NCI-H460 (cell line): ENCODE measurements at places on chromosomes 2 and 18.

- no peak for DNase-seq
Observed at GRCh38 chr2:174529916-174530315, 43.1 kb upstream of the GPR155 start.

GRCh38 chr18:78247615-78248289, 731.9 kb upstream of the SALL3 start:
- DNase-seq, result no peak

- DNase-seq, result no peak
Observed at GRCh38 chr2:239268549-239268948, 132.3 kb downstream of the HDAC4 start.

GRCh38 chr2:239055756-239056493, 208.0 kb downstream of the TWIST2 start:
- DNase-seq, result no peak

- no peak for DNase-seq
Observed at GRCh38 chr2:65050931-65051330, 5.3 kb upstream of the CEP68 start.

GRCh38 chr18:74303936-74304335, 11.7 kb upstream of the C18orf63 start:
- DNase-seq, result no peak

DNA sequence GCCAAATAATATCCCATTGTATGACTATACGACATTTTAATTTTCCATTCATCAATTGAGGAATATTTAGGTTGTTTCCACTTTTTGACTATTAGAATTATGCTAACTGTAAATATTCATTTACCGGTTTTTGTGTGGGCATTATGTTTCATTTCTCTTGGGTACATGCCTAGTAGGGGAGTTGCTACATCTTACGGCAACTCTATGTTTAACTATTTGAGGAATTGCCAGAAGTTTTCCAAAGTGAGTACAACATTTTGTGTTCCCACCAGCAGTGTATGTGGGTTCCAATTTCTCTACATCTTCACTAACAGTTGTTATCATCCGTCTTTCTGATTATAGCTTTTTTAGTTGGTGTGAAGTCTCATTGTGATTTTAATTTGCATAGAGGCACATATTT, 1.6 kb upstream of the KDSR start:
- DNase-seq, result no peak

DNA sequence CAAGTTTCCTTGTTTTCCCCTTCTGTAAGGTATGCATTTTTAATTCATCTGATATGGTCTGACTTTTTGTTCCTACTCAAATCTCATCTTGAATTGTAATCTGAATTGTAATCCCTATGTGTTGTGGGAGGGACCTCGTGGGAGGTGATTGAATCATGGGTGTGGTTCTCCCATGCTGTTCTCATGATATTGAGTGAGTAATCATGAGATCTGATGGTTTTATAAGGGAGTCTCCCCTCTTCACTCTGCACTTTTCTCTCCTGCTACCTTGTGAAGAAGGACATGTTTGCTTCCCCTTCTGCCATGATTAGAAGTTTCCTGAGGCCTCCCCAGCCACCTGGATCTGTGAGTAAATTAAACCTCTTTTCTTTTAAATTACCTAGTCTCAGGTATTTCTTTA, 476.1 kb downstream of the LPIN1 start:
- DNase-seq, result no peak

GRCh38 chr2:101419096-101419663, 31.9 kb upstream of the CREG2 start:
- DNase-seq, result peak; percentile 50

DNA sequence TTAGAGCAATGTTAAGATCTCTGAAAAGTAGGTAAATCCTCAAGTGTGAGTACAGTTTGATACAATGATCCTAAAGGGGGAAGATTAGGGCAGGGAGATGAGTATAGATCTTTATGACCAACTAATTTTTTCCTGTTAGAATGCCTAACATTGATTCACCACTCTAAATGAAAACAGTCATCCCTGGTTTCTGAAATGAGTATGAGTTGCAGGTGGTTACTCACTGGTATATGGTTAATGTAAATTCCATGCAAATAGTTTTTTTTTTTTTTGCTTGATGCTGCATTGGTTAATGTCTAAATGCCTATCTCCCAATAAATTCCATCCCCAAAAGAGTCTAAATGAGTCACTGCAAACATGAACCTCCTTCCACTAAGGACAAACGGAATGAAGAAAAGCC, 55.0 kb upstream of the SERPINB2 start:
- DNase-seq, result no peak

DNA sequence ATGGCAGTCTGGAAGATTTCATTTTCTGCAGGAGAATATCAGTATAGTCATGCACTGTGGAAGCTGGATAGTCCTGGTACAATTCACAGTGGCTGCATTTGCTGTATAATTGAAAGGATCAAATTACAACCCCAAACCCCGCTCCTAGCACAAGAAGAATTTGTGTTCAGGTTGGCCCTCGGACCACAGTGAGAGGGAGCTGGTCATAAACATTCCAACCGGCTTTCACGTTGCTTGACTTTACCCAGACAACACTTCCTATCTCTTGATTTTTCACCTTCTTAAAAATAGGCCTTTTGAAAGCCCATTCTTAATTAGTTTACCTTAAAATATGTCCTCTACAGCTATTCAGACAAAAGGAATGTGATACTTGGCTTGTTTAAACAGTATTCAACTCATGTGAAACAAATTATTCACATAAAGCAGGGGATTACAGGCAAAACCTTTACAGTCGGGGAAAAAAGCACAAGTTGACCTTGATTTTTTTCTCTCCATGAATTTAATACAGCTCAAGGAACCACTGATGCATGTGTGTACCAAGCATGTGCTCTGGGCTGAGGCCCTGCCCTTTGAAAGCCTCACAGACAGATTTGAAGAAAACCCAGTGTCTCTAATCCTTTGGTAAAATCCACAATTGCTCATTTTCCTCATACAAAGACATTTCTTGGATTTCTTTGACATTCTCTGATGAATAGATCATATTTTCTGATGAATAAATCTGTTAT, 143.0 kb upstream of the SOX11 start:
- DNase-seq, result no peak

DNA sequence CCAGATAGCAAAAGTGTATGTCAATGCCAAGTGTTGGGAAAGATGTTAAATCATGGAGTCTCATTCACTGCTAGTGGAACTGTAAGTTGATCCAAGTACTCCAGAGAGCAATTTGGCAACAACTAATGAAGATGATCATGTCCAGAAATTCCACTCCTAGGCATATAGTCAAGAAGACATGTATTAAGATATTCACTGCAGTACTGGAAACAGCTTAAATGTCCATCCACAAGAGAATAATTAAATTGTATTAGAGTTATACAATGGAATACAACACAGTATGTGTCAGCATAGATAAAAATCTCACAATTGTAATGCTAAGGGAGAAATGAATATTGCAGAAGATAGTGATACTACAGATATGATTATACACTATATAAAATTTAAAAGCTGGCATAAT, 15.2 kb upstream of the LBH start:
- no peak for DNase-seq

DNA sequence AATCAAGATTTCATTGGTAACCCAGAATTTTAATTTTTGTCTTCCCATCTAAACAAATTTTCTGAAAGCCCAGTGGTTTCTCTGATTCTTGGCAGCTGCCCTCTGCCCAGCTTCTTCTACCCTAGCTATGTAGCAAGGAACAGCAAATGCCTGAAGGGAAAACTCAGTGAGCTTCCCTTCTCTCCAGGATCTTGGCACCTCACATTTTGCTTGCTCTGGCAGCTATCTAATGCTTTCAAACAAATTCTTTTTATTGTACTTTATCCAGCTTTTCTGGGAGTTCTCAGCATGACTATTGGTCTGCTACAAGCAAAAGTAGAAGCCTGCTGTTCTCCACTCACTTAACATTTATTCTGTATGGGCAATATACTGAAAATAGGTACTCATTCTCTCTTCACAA, 18.3 kb upstream of the GFPT1 start:
- DNase-seq, result no peak

GRCh38 chr18:55515214-55515613, 72.8 kb downstream of the TCF4 start:
- DNase-seq, result no peak

GRCh38 chr2:186737732-186738508, 44.1 kb downstream of the FAM171B start:
- no peak for DNase-seq

GRCh38 chr2:31334311-31335026, 80.1 kb downstream of the XDH start:
- no peak for DNase-seq

DNA sequence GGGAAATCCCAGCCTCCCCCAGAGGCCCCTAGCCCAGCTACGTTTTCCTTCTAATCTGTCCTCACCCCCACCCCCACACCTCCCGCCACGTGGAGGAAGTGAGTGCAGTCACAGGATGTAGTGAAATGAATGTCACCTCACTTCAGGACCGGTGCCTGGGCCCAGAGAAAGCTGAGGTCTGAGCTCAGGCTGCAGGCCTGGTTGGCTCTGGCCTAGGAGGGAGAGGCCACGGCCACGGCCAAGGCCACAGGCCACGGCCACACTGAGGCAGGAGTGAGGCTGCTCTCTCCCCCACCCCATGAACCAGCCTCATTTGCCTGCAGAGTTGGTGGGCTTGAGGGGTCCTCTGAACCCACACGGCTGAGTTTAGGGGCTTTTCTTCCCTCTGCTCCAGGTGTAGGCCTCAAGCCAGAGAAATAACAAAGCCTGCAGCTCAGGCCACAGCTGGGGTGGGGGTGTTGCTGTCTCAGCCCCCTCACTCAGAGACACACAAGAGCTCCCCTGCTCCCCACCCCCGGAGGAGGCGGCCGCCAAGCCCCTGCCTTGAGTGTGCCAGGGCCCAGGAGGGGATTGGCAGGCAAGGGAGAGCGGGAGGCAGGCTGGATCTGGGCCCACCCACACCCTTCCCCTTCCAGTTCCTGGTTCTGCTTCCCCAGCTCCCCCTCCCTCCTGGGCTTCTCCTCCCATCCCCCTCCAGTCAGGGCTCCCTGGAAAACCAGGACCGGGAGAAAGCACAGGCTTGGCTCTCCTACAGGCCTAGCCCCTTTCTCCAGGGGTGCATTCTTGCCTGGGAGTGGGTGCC, 27.0 kb downstream of the DNMT3A start:
- DNase-seq, result no peak

DNA sequence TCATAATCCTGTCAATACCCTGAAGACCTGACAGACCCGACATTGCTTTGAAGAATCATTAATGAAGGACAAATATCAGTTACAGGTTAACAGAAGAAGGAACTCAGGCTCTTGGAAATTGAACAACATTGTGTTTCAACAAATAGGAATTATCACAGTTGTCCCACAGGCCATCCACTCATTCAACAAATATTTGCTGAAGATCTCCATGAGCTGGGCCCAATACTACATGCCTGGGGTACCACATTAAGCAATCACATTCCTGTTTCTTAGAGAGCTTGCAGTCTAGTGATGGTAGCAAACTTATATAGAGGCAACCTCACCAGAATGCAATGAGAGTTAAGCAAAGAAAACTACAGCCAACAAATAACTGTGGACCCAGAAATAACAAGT, 671.6 kb upstream of the ACVR2A start:
- DNase-seq, result no peak

DNA sequence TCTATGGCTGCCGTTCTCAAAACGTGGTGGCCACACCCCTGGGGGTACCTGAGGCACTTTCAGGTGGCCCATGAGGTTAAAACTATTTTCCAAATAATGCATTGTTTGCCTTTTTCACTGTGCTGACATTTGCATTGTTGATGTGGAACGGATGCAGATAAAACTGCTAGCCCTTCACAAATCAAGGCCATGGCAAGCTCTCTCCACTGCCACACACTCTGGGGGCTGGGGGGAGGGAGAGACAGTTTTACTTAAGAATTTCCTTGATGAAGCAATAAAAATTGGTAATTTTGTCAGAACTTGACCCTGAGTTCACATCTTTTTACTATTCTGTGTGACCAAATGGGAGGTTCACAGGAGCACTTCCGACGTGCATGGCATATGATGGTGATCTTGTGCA, 22.0 kb upstream of the TGIF1 start:
- no peak for DNase-seq

GRCh38 chr18:79410171-79410641, 14.5 kb downstream of the NFATC1 start:
- no peak for DNase-seq

GRCh38 chr2:142892715-142893114, 15.3 kb downstream of the KYNU start:
- no peak for DNase-seq

GRCh38 chr2:47599171-47599570, 183.8 kb upstream of the MSH6 start:
- no peak for DNase-seq

DNA sequence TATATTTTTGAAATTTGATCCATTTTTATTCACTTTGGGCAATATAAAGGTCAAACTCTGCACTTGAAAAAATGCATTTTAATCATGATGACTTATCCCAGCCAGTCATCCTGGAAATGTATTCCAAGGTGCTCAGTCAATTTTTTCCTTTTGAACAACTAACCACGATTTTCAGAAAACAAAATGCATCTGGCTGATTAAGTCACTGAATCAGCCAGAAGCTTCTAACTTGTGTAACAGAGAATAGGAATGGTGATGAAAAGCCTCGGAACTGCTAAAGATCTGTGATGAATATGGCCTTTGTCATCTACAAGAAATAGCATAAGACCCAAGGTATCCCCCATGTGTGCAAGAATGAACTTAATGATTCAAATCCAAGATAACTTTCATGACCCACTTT, 572.7 kb downstream of the EPHA4 start:
- no peak for DNase-seq

DNA sequence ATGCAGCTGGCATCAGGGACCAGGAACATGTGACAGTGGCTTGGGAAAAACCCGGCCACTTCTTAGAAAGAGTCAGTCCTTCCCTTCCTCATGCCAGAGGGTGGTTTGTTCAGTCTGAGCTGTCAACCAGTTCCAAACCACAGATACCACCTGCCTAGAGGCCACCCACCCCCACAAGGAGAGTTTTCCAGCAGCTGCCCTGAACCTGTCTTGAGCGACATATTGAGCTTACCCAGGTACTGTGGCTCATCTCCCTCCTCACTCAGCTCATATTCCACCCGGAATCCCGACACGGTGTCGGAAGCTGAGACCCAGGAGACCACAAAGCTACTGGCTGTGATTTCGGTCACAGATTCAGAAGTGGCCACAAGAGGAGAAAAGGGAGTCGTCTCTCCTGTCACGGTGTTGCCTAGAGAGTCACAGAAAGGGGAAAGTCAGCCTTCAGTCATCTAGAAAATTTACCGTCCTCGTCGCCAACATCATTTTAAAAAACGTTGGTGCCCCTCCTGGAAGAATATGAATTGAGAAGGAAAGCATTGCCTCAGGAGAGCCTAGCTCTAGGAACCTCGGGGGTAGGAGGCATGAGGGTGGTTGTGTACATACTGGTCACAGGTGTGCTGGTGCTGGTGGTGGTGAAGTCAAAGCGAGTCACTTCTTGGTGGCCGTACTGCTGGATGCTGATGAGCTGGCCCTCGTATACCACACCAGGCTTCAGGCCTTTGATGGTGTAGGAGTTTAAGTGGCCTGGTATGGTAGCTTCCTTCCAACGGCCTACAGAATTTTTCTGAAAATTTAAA, 26.3 kb downstream of the FN1 start:
- no peak for DNase-seq
